ENCODE measurements at places on chromosomes 4 and X. TPM values are rescaled to one million over a fixed set of nuclear protein-coding genes. Genes with fewer than 3 reads are reported as not detected.

GRCh38 chrX:27163236-27163635 is 299.9 kb downstream of the PPP4R3C start:
- DNase-seq = no peak

DNA sequence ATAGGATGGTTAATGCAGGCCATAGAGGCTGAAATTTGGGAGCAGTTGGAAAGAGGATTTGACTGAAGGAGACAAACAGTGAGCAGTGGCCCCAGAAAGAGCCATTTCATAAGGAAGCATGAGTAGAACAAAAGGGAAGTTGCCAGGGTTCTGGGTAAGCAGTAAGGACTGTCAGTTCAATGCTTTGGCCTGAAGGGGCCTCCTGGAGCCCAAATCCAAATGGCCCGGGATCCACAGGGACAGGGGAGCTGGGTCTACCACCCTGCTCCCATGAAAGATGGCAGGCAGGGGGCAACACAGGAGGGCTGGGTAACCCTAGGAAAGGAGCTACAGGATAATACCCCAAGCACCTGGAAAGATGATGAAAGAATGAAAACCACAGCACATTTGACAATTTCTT is 4.1 kb upstream of the INTS6L start:
- DNase-seq = no peak

- DNase-seq = peak; percentile 86
Measured at GRCh38 chr4:176635372-176636261, 157.1 kb downstream of the VEGFC start.

- peak; percentile 58 for DNase-seq
Measured at GRCh38 chr4:88008122-88008742, 797 bp downstream of the PKD2 start.

The SYAP1 gene
- 28.1 TPM for total RNA-seq

The EREG gene
- 46.3 TPM for total RNA-seq

The CNKSR2 gene
- 0.24 TPM for total RNA-seq

Data from RPMI7951 (cell line).